ENCODE measurements at places on chromosomes 1 and 21.

GRCh38 chr1:39391691-39392679 is 99.5 kb upstream of the BMP8A start:
- no peak for DNase-seq

- no peak for DNase-seq
These were observed 2.9 kb upstream of the SYT2 start for GRCh38 chr1:202713110-202713509.

GRCh38 chr21:45826676-45827301 is 154.8 kb upstream of the COL6A1 start:
- DNase-seq: no peak

GRCh38 chr1:246583448-246584185 is 17.4 kb downstream of the CNST start:
- DNase-seq: no peak

- no peak for DNase-seq
These were observed 218.7 kb downstream of the RERE start for GRCh38 chr1:8598783-8599182.

GRCh38 chr1:157671895-157672294 is 28.7 kb downstream of the FCRL3 start:
- DNase-seq: no peak

GRCh38 chr1:198669023-198669698 is 30.3 kb downstream of the PTPRC start:
- DNase-seq: no peak

DNA sequence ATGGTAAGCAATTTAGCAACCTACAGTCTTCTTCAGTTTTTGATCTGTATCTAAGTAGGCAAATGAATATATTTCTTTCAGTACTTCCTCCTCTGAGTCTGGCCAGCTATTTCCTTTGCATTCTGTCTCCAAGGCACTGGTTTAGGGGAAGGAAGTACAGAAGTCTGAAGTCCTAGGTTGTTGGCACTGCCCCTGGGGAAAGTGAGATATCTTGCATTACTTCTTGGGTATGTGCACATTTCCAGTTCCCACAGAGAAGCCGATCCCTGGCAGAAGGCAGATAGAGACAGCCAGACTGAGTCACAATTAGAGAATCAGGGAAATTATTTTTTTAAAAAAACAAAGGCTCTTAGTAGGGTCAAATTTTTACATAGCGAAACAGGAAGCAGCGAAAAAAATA is 98.8 kb downstream of the RASAL2 start:
- no peak for DNase-seq

- no peak for DNase-seq
These were observed 105.8 kb downstream of the TNFSF18 start for GRCh38 chr1:172944931-172945330.

DNA sequence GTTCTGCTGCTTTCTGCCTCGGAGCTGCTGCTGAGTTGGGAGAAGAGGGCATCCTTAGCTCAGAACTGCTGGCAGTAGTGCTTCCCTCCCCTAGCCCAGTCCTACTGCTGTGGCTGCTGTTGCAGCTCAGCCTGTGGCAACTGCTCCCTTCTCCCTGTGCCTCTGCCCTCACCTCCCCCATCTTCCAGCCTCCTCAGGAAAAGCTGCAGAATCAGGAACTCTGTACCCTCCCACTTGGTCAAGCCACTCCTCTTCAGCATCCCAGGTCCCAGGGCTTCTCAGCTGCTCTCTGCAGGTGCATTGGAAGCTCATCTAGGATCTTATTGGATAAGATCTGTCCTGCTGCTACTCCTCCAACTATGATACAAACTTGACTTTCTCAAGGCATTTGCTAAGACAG is 316.7 kb downstream of the BRINP2 start:
- DNase-seq: no peak

GRCh38 chr1:8025671-8026144 is 401 bp downstream of the ERRFI1 start:
- DNase-seq: no peak

GRCh38 chr1:19678493-19678892 is 13.8 kb downstream of the HTR6 start:
- DNase-seq: no peak

GRCh38 chr1:204569478-204569877 is 53.3 kb downstream of the MDM4 start:
- no peak for DNase-seq

DNA sequence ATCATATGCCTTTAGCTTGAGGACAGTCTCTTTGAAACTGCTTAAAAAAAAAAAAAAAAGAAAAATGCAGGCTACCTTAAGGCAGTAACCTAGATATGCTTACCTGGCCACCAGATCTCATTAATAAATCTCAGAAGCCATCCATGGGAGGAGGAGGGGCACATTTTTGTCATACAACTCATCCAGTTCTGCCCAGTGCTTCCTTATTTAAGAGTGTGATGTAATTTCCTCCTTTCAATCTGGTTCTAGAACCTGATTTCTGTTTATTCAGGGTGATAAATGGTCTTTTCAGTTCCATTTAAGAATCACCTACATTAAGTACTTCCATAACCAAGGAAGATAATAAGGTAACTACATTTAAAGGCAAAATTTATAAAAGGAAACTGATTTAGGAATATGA is 6.1 kb downstream of the ERRFI1 start:
- no peak for DNase-seq

GRCh38 chr1:1176931-1177330 is 3.3 kb downstream of the TTLL10 start:
- DNase-seq: no peak

GRCh38 chr1:26721669-26722355 is 26.0 kb downstream of the ARID1A start:
- no peak for DNase-seq

DNA sequence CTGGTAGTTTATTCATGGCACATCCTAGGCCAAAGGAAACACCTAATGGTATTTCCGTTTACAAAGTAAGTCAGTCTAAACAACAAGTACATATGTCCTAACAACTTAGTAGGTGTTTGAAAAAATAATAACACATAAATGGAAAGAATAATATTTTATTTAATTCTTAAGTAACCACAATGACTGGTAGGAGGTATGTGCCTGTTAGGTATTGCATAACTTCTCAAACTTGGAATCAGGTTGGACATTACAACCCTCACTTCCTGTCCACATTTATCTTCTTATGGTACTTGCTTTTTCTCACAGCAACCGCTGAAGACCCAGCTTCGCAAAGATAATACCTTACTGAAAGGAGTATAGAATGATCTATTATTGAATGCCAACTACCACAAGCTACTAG is 64.2 kb downstream of the VPS13D start:
- DNase-seq: no peak

DNA sequence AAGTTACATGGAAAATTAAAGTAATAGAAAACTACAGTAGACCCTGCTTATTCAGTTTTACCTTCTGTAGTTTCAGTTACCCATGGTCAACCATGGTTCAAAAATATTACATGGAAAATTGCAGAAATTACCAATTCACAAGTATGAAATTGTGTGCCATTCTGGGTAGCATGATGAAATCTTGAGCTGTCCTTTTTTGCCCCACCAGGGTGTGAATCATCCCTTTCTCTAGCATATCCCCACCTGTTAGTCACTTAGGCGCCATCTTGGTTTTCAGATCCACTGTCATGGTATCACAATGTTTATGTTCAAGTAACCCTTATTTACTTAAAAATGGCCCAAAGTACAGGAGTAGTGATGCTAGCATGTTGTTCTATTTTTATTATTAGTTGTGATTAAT is 3.5 kb upstream of the LRIF1 start:
- no peak for DNase-seq

DNA sequence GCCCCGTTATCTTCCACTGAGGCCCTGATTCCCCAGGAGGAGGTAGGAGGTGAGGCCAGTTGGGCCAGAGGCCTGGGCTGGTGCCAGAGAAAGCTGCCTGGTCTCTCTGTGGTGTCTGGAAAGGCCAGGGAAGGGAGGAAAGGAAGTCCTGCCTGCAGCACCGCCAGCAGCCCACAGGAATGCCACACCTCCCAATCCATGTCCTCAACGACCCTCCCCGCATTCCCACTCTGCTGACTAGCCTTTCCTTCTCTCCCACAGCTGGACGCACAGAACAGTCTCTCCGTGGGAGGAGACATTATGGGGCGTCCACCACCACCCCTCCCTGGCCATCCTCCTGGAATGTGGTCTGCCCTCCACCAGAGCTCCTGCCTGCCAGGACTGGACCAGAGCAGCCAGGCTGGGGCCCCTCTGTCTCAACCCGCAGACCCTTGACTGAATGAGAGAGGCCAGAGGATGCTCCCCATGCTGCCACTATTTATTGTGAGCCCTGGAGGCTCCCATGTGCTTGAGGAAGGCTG is 18.0 kb downstream of the CSF1 start:
- no peak for DNase-seq

- no peak for DNase-seq
These were observed 164.0 kb downstream of the RUNX1 start for GRCh38 chr21:34885125-34885524.

GRCh38 chr1:233364695-233365539 is 37.4 kb downstream of the MAP3K21 start:
- no peak for DNase-seq

- DNase-seq: no peak
These were observed 598.3 kb upstream of the CAMK1G start for GRCh38 chr1:208985231-208985630.

GRCh38 chr1:225820522-225821120 is 10.7 kb downstream of the EPHX1 start:
- no peak for DNase-seq

- no peak for DNase-seq
These were observed at the start of gene S100A16 for GRCh38 chr1:153612755-153613331. Gene S100A16 (minus strand): TSS chr1:153613137. CDS start chr1:153608151, 4,986 bp downstream.

DNA sequence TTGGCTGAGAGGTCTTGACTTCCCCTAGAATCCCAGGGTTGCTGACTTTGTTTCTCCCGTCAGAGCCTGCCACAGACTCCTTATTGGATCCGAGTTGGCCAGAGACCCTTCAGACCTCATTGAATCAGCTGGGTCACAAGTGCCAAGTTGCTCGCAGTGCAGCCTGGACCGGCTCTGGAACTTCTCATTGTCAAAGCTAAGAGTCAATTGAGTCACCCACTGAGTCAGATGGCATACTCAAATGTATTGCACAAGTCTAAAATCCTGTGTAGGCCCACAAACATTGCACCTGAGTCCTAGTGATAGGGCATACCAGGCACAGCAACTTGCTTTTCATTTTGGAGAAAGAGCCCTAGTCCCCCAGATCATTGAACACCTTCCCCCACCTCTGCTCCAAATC is 20.4 kb upstream of the SCAF4 start:
- DNase-seq: no peak

- no peak for DNase-seq
These were observed 388.6 kb downstream of the RWDD3 start for GRCh38 chr1:95622609-95623008.

DNA sequence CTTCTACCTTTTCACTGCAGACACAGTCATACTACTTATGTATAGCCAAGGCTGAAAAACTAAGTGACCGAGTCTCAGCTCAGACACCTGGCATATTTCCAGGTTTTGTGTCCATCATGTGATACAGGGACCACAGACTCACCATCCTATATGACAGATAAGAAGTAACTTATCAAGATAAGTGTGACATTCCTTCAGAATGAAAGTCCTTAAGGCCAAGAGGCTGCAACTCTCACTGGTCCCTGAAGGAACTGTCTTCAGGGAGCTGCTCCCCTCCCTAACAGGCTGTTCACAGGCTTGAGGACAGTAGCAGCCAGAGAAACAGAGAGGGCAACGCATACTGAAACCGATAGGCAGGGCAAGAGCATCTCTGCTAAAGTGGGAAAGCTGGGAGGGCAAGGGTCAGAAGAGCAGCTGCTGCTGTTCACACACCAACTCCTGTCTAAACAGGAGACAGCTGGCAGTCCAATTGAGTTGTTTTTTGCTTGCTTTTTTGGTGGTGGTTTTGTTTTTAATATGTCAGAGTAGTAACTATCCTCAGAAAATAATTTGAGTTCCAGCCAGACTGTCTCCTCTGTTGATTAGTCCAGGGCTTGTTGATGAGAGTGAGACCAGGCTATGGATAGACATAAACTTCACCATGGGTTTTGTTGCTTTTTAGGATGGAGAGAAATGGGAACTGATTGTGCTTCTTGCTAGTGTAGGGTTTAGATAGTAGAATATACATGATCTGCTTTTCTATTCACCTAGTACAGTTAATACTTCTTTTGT is 67.7 kb downstream of the MACF1 start:
- no peak for DNase-seq

DNA sequence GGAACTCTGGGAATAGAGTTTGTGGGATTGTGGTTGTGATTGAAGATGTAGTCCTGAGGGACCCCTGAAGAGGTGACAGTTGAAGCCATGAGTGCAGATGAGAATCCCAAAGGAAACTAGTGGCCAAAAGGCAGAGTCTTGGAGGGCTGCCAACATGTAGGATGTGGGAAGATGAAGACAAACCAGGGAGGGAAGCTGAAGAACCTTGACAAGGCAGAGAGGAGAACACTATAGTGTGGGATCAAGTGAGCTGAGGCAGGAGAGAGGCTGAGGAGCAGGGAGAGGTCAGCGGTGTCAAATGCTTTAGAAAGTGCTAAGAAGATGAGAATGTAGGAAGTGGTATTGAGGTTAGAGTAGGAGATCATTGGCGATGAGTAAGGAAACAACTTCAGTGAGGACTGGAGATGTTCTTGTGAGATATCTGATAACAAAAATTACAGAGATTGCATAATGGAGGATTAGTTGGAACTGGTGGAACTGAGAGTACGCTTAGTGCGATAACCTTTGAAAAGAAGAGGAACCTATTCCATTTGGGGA is 88.5 kb upstream of the VCAM1 start:
- DNase-seq: no peak

DNA sequence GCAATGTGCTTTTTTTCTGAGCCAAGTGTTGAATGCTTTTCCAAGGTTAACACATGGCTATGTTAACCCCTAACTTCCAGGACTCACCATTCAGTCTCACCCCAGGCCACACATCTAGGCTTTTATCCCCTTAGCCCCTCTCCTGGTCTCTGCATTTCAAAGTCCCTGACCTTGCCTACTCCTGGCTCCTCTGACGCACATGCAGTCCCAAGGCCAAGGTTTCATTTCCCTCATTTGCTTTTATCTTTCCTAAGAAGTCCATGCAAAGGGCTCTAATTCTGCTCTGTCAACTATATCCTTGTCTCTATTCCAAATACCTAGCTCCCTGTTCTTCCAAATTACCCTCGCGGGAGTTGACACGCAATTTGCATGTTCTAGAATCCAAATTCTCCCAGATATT is 25.4 kb downstream of the SLC30A10 start:
- DNase-seq: no peak

DNA sequence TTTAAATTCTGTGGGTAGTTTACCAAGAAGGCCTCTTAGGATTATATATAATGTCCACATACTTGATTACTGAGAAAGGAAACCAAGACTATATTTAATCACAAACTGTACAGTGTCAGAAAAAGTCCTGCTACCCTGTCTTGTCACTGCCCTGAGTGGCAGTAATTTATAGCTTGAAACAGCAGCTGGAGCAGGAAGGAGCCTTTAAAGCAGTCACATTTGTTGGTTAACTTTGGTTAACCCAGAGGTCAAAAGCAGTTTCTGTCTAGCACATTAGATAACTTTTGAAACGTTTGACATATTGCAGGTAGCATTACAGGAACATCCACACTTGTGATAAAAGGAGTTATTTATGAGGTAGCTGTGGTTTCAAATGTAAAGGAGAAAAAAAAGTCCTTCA is 161.7 kb downstream of the ROR1 start:
- no peak for DNase-seq

Measured in stimulated activated CD4-positive, alpha-beta T cell treated with anti-CD3 and anti-CD28 coated beads, TNF-alpha, amount 100 ng/mL, for 24 hours (primary cell).